Activated T-helper 1 cell treated with anti-CD3 and anti-CD28 coated beads, Interleukin-12 subunit alpha, Interleukin-12 subunit beta, Interleukin-2, Interleukin-4 antibody, amounts not matched to agents 30 ng/mL and 10 ng/mL and 1 ng/mL, durations not matched to agents 14 hours and 24 hours and 36 hours (primary cell): ENCODE measurements at places on chromosomes 7 and 10. TPM values are rescaled to one million over a fixed set of nuclear protein-coding genes. Genes with fewer than 3 reads are reported as not detected.

- DNase-seq: no peak
Measured at GRCh38 chr7:153682628-153683027, 369.6 kb upstream of the DPP6 start.

The OLAH gene
- total RNA-seq: 0.44 and 0.88 TPM in 2 replicates

GRCh38 chr10:11521860-11522259 lies 89.6 kb downstream of the USP6NL start:
- no peak for DNase-seq

GRCh38 chr7:131011976-131012375 lies 278.0 kb upstream of the KLF14 start:
- no peak for DNase-seq

DNA sequence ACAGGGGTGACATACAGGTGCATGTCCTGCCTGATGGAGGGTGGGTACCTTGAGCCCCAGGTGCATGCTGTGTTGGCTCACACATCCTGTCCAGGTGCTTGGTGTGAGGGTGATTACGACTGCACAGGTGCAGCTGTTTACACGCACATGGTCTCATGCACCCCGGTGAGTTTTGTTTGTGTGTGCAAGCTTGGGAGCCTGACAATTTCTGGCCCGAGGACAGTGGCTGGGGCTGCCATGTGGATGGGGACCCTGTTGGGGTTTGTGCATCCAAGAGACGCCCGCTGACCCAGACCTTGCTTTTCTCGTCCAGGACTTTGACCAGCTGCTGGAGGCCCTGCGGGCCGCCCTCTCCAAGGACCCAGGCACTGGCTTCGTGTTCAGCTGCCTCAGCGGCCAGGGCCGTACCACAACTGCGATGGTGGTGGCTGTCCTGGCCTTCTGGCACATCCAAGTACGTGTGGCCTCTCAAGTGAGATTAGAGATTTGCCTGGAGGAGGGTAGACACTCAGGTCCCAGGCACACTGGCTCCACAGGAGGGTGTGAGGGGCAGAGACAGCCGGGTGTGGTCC lies 61.7 kb downstream of the PRF1 start:
- no peak for DNase-seq

The UPK3B gene
- total RNA-seq: 1.1 and 1.2 TPM in 2 replicates

DNA sequence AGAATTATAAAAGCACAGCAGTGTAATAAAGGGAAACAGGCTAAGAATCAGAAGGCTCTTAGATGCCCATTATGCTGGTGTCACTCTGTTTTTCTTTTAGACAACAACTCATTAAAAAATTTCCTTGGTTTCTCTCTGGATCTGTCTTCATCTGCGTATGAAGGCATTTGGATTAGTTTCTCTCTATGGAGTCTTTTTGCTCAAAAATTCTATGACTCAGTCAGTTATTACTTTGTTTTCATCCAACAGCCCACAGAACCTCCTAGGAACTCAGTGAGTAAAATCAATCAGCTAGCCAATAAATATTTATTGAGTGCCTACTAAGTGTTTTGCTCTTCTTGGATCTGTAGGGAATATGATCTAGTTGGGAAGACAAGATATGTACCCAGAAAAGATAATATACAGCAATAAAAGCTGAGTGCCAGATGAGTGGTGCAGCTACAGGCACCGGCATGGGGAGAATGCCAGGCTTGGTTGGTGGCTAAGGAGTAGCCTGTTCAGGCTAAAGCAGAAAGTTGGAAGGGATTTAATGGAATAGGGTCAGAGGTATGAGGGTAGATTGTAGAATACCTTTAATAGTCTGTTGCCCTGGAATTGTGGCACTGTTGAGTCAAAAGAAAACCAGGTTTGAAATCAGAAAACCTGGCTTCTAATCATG lies 156.2 kb downstream of the LRRC4 start:
- DNase-seq: no peak

DNA sequence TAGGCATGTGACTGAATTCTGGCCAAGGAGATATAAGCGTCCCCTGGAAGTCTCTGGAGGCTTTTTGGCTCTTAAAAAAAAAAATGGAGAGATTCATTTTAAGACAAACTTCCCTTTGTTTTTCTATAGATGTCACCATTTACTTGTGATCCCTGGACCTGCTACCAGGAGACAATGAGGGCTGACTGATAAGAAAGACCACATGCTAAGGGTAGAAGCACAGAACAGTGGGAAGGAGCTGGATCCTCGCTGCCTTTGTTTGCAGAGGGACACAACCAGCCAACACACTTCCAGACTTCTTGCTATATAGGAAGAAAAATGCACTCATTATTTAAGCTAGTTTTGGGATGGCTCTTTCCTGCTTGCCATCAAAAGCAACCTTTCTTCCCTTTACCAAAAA lies 172.2 kb downstream of the GRM8 start:
- DNase-seq: no peak

GRCh38 chr10:26837139-26837538 lies 23.6 kb downstream of the ABI1 start:
- no peak for DNase-seq
